Colonic mucosa (tissue), 4 donors: ENCODE measurements at places on chromosomes 3 and 15. TPM values are rescaled to one million over a fixed set of nuclear protein-coding genes. Genes with fewer than 3 reads are reported as not detected.

Gene C3orf85
- 10.5 TPM for total RNA-seq

DNA sequence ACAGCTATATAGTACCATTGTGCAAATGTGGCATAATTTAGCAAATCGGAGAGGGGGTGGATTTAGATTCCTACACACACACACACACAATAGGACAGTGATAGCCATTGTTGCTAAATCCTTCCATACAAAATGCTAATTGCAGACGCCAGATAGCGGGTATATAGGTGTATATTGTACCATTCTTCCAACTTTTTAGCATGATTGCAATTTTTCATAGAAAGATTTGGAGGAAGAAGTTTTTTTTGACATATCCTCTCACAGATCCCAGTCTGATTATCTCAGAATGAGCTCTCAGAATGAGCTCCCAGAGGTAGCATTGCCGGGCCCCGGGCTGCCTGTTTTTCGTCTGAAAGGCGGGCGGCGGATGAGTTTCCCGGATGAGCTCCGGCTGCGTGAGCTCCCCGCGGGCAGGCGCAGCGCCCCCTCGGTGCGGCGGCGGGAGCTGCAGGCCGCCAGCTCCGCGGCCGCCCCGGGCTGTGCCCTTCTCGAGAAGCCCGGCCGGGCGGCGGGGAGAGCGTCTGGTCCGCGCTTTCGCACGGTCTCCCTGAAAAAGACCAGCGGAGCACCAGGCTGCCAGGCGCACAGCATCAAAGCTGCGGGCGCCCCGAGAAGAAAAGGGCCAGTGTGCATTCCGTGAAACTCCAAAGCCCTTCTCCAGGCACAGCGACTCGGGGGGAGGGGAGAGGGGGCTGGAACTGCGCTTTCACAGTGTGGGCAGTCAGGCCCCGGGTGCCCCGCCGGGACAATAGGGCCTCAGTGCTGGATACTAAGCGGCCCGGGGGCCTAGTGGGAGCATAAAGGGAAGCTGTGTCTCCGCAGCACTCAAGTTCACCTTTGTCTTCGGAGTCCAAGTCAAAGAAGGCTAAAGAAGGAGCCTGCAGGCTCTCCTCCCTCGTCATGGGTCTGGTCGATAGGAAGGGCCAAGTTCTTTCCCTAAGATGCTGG, 12.0 kb upstream of the SHC4 start:
- DNase-seq: peak; percentile 67

DNA sequence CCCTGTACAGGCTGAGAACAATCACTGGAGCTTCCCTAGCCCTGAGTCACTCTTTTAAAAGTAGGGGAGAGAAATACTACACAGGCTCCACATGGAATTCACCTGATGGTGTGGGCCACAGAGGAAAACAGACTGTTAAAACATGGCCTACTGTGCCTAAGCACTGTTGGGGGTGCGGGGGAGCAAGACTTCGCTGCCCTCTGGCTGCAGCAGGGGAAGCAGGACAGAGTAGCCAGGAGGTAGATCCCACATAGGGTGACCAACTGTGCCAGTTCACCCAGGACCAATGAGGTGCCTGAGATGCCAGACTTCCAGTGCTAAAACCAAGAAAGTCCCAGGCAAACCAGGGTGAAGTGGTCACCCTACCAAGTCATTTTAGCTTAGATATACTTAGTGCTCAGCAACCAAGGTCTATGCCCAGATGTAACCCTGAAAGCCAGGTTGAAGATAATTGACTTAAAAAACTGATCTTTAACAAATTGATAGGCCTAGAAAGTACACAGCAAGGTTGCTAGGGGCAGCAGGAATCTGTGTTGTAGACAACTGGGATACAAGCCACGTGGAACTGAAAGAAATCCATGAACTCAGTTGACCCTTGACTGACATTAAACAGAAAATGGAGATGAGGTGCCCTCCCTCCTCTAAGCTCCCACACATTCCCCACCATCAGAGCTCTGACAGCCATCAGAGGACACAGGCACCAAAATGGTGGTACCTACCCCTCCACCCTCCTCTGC, 344.2 kb upstream of the PPP2R3A start:
- no peak for DNase-seq

Gene GABRA5
- total RNA-seq: not detected

Gene GAP43
- total RNA-seq: 0.54 TPM

DNA sequence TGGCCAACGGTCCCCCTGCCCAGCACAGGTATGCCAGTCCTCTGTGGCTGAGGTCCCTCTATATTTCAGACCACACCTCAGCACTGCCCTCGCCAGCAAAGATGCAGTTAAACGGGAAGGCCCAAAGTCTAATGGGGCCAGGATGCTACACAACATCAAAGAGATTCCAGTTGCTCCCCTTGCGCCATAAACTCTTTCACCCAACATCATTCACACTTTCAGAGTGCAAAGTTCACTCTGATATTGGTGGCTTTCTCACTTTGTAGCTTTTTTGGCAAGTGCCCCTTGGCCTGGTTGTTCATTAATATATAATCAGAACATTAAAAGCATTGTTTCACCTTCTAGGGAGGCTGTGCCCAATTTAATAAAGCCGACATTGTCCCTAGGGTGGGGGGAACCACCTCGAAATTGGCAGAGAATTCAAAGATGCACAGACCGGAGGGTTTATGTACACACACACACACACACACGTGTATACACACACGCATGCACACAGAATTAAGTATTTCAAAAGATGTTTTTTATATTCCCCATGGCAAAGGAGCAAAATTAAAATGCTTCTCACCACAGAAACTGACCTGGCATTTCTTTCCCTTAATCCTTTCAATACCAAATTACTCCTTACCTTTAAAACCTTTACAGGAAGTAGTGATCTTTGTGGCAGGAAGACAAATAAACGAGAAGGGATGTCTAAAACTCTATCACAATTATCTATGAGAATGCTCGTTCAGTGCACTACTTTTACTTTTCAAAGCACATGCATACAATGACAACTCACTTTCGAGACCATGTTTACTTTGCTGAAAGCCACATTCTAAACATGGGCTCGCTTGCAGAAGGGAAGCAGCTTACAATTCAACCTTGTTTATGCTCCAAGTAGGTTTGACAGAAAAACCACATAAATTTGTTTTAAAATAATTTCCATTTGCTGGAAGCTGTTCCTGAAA, 19.5 kb downstream of the LRIG1 start:
- peak; percentile 58 for DNase-seq

Gene DAZL
- total RNA-seq: not detected

- DNase-seq: no peak
Measured at GRCh38 chr3:158864492-158864891, 62.6 kb downstream of the MFSD1 start.

GRCh38 chr15:66661432-66662096, 40.5 kb upstream of the SMAD6 start:
- no peak for DNase-seq

- DNase-seq: no peak
Measured at GRCh38 chr15:70054366-70054765, 43.4 kb downstream of the TLE3 start.
